Ascending aorta (tissue), 2 donors: ENCODE measurements at places on chromosomes 5 and 9. TPM values are rescaled to one million over a fixed set of nuclear protein-coding genes. Genes with fewer than 3 reads are reported as not detected.

The MARCOL gene
- total RNA-seq, result not detected

The C1QTNF2 gene
- 3.7 TPM for total RNA-seq

The DNAJC21 gene
- 30.5 TPM for total RNA-seq

The GZMA gene
- not detected for total RNA-seq

The APBA1 gene
- 8.7 TPM for total RNA-seq

The SLC36A3 gene
- total RNA-seq, result not detected

The GRIN3A gene
- total RNA-seq, result not detected

The PTPN3 gene
- 4.3 TPM for total RNA-seq

The SOX30 gene
- not detected for total RNA-seq

The DMRT3 gene
- not detected for total RNA-seq

The HRCT1 gene
- 32.7 TPM for total RNA-seq

The SPINK6 gene
- total RNA-seq, result not detected

The STC2 gene
- 2.0 TPM for total RNA-seq

The HAVCR2 gene
- 1.7 TPM for total RNA-seq

The LCN12 gene
- not detected for total RNA-seq

The FOXD4L4 gene
- total RNA-seq, result not detected

The FOXD4L3 gene
- total RNA-seq, result not detected

The BAAT gene
- total RNA-seq, result 0.53 TPM

The PGM5 gene
- total RNA-seq, result 70.9 TPM

The HSPB3 gene
- total RNA-seq, result not detected

The PTGER4 gene
- 48.3 TPM for total RNA-seq

The MYMK gene
- not detected for total RNA-seq

The PLK2 gene
- total RNA-seq, result 69.1 TPM

The PPP6C gene
- 33.8 TPM for total RNA-seq

The ENHO gene
- not detected for total RNA-seq

The DIMT1 gene
- total RNA-seq, result 8.6 TPM

The GRXCR2 gene
- total RNA-seq, result not detected

The C1QTNF3 gene
- total RNA-seq, result 1.3 TPM
